ENCODE measurements at places on chromosomes 12 and 14.

DNA sequence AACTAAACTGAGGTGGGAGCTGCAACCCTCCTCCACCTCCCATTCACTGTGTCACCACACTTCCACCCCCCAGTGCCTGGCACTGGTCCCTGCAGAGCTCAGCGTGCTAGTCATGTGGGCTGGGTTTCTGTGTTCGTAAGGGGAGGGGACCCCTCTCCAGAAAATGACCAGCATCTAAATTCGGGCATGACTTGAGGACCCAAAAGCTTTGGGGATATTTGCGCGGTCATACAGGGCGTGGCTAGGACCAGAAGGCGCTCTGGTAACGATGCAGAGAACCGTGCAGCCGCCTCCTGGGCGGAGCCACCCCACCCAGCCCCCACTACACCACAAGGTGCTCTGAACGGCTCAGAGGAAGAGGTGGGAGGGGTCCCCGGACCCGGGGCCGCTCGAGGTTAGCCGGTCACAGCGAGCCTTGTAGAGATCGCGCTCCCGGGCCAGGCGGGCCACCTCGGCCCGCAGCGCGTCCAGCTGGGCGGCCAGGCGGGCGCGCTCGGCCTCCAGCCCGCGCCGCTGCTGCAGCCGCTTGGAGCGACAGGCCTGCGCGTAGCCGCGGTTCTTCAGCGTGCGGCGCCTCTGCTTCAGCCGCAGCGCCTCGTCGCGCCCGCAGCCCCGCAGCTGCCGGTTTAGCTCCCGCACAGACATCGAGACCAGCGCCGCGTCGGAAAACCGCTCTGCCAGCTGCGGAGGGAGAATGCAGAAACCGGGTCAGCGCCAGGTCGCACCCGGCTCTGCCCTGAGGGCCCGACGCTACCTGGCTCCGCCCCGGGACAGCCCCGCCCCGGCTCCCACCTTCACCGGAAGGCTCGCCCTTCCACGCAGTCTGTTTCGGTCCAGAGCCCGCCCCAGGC, 9.8 kb downstream of the CPNE6 start:
- DNase-seq = peak; percentile 12

GRCh38 chr12:132600048-132601032, 10.0 kb downstream of the LRCOL1 start:
- peak; percentile 66 for DNase-seq

- no peak for DNase-seq
These were observed 164.9 kb downstream of the CCDC91 start for GRCh38 chr12:28355161-28355560.

DNA sequence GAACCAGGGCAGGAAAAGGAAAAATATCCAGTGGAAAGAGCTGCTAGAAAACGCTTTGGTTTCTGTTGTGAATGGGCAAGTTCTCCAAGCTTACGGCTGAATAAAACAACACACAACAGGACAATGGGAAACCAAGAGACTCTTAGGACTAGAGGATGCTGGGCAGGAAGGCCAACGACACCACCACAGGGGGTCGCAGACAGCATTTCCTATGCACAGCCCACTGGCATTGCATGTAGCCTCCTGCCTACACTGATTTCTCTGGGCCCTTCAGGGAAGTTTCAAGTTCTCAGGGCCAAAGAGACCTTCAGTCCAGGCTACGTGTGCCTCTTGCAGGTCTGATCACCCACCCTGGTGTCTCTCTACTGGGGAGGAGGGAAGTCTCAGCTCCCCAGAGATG, 108.0 kb downstream of the RIMBP2 start:
- no peak for DNase-seq

DNA sequence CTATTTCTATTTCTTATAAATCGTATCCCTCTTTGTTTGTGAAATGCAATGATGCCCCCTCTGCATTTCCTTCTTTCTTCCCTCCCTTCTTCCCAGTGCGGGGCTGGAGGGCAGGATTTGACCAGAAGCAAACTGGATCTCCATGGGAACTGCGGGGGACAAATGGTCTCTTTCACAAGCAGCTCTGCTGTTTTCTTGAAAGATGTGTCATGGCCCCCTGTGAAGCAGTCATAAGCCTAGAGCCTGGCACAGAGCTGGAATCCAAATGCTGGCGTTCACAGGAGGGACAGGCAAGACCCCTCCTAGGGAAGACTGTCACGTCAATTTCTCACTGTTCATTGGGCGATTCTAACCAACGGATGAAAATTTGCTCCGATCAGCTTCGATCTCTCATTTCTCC, 203.5 kb upstream of the NOS1 start:
- DNase-seq = no peak

- DNase-seq = no peak
These were observed 66.7 kb downstream of the SETD3 start for GRCh38 chr14:99413911-99414310.

DNA sequence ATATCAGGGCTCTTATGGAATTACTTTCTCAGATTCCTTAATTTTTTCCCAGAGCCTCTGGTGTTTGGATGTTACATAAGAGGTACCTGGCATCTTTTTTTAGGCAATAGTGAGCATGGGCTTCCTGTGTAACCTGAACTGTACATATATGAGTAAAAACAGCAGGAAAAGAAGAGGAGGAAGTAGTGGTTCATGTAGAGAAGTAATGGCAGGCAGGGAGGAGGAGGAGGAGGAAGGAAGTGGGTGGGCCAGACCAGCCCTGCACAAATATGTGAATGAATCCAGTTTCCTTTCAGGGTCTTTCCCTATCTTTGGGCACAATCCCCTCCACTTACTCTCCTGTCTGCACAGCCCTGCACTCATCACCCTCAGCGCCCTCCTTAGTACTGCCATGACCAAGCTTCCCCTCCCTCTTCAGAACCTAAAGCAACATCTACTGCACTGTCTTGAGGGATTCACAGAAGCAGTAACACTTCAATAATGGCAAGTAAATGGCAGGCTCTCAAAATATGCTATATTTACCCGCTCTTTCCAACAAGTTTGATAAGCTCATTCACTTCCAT, 40.9 kb upstream of the GSG1 start:
- DNase-seq = no peak

GRCh38 chr12:122861587-122861970, 26.3 kb downstream of the HIP1R start:
- no peak for DNase-seq

DNA sequence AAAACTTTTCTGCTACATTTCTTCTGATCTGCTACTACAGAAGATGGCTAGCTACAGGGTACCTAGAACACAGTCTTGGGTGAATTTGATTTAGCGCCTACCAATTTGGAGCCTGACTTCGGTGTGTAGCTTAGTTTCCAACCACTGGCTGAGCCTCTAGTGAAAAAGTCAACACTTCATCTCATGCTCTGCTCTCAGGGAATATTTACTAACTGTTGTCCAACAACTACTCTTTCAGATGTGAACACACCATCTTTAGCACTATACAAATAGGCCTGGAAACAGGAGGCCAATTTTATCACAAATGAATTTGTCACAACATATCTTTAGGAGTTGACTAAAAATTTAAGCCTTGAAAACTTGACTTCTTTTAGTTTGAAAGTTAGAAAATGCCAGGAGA, 167.9 kb downstream of the NELL2 start:
- no peak for DNase-seq

DNA sequence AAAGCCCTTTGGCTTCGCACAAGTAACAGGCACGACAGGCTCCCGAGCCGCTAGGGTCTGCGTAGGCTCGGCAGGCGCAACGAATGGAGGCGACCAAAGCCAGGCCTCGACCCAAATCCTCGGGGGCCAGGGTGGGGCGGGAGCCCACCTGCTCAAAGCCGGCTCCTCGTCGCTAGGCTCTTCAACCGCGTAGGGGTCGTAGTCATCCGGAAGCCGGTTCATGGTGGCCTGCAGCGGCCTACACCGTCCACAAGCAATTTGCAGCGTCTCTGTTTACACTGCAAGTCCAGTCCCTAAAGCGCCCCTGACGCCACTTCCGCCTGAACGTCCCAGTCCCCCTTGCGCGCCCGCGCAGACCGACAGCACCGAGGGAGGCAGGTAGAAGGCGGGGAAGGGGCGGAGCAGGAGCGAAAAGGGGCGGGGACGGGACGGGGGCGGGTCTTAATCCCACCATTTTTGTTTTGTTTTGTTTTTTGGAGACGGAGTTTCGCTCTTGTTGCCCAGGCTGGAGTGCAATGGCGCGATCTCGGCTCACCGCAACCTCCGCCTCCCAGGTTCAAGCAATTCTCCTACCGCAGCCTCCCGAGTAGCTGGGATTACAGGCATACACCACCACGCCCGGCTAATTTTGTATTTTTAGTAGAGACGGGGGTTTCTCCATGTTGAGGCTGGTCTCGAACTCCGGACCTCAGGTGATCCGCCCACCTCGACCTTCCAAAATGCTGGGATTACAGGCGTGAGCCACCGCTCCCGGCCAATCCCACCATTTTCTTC, at the start of gene EAPP:
TSS of gene EAPP (minus strand) at position 295 of the 774 bp plus-strand sequence. CDS start at position 222, 73 bp downstream.
- no peak for DNase-seq

- DNase-seq = no peak
These were observed 10.7 kb downstream of the PCNX4 start for GRCh38 chr14:60102389-60102788.

DNA sequence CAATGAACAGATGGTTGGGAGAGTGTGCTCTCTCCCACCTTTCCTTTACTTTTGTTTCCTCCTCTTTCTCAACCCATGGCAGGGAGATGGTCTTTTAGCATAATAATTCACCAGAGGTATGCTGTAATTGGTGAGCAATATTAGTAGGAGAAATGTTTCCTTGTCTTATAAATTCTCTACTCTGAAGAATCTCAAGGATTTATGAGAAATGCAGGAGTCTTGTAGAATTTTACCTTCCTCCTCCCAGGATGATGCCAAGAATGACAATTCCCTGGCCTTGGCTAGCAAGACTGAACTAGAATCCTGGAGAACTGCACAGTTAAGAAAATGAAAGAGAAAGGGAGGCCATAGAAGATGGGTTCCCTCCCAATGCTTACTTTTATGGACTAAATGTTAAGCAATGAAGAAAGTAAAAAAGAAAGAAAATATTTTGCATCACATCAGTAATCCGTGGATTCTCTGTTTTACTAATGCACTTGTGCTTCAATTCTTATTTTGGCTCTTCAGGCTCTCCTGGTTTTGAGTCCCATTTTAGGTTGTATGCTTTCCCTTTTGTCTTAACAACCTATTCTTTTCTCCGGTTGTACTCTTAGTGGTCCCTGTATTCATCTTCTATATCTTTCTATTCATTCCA, 192.9 kb upstream of the GARIN6 start:
- DNase-seq = peak; percentile 23

DNA sequence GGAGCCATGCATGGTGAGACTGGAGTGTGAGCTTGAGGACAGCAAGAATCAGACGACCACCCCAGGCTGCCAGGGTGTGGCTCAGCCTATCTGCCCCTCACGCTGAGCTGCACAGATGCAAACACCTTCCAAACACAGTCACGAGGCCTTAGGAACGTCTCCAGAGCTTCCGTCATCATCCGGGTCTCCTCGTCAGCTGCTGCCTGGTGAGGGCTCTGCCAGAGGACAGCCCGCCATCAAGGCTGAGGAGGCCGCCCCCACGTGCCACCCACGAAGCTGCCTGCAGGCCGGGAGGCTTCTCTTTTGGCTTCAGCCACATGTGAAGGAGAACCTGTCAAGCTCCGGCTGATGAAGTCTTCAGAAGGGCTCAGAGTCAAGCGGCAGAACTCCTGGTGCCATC, 13.4 kb downstream of the DDX51 start:
- DNase-seq = no peak

- DNase-seq = no peak
These were observed 905.4 kb downstream of the SLC16A7 start for GRCh38 chr12:60501124-60501729.

DNA sequence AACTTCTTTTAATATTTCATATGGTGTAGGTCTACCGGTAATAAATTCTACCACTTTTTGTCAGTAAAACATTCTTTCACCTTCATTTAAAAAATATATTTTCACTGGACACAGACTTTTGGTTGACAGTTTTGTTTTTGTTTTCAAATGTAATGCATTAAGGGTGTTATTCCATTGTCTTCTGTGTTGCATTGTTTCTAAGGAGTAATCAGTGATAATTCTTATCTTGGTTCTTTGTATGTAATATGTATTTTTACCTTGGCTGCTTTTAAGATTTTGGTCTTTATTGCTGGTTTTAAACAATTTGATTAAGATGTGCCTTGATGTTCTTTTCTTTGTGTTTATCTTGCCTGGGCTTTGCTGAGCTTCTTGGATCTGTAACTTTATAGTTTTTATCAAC, 4.1 kb downstream of the MAP1LC3B2 start:
- DNase-seq = no peak

- no peak for DNase-seq
These were observed 15.0 kb upstream of the NR2C1 start for GRCh38 chr12:95088379-95088778.

GRCh38 chr12:127113945-127114344, 1153.0 kb upstream of the TMEM132C start:
- DNase-seq = no peak

DNA sequence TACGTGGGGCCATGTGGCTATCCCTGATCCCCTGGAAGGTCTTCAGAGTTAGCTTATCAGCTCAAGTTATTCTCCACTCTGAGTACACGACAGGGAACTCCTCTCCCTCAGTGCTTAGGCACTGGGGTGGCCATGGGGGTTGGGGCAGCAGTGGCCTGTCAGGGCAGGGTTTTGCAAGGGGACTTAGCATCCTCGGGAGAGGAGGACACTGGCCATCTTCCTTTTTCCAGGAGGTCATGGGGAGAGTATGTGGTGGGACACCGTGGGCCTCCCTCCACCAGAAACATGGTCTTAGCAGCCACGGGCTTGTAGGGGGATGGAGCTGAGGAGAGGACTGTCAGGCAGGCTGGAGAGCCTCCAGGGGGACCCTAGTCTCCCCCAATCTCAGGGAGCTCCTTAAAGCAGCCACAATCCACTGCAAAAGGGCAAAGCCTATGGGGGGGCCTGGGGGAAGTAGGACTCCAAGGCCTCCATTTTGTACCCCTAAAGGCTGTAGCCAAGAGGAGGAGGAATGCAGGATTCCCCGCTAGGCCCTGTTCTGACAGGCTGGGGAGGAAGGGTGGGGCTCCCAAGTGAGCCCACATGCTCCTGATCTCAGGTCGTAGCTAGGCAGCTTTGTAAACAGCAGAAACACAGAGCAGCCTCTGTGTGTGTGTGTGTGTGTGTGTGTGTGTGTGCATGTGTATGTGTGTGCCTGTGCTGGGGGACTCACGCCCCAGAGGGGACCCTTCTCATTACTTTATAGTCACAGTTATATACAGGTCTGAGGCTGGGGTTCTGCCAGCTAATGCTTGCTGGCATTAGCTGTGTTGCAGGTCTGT, 36.6 kb downstream of the KRT80 start:
- no peak for DNase-seq

- DNase-seq = peak; percentile 52
These were observed 47.2 kb downstream of the MYF5 start for GRCh38 chr12:80763874-80764273.

GRCh38 chr12:108099778-108100489, 29.2 kb upstream of the WSCD2 start:
- peak; percentile 68 for DNase-seq

- no peak for DNase-seq
These were observed 436.1 kb downstream of the TMEM132D start for GRCh38 chr12:129467726-129468125.

GRCh38 chr12:72268386-72268785, 3.8 kb upstream of the TRHDE start:
- no peak for DNase-seq

DNA sequence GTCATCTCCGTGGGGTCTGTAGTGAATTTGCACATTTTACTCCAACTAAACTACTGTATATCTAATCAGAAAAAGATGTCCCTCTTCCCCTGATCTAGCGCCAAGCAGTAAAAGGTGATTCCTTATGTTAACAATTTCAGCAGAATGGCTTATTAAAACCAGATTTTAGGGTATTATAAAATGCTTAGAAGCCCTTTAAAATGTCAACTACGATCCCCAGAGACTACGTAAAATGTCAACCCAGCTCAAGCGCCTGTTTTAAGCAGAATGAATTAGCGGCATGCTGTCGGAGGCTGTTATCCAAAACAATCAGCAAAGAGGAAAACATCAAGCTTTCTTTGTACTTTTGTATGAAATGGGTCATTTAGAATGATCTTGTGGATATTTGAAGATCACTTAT, 408.9 kb downstream of the SOX5 start:
- DNase-seq = no peak
